IPS DF 6.9 (cell line): ENCODE measurements at places on chromosomes 5 and 9.

DNA sequence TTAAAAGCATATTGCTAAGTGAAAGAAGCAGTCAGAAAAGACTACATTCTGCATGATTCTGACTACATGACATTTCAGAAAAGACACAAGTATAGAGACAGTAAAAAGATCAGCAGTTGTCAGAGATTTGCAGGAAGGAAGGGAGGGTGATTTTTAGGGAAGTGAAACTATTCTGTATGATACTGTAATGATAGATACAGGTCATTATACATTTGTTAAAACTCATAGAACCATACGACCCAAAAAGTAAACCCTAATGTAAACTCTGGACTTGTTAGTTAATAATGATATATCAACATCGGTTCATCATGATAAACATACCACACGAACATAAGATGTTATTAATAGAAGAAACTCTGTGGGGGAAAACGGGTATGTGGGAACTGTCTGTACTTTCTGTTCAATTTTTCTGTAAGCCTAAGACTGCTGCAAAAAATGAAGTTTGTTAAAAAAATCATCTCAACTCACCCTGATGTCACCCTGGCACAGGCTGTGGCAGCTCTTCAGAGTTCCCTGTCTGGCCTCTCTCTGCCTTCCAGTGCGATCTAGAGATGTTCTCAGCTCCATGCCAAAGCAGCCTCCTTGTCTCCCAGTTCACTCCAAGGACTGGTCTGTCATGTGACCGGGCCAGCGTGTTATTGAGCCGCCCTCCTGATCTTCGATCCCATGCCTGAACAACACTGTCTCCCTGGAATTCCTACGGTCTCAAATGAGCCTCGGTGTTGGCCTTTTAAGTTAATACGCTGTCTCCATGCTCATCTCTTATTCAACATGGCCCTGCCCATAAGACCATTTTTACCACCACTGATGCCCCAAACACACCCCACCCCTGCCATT, 35.4 kb downstream of the PRLR start:
- DNase-seq, result no peak

DNA sequence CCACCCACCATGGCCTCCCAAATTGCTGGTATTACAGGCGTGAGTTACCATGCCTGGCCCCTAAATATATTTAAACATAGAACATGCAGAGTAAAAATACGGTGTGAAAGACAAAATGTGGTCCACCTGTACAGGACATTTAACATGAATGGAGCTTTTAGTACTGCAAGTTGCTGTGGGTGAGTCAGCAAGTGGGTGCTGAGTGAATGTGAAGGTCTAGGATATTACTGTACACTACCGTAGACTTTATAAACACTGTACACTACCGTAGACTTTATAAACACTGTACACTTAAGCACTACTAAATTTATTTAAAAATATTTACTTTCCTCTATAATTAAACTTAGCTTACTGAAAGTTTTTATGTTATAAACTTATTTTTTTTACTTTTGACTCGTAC, 317.8 kb downstream of the PRDM9 start:
- no peak for DNase-seq

GRCh38 chr9:130139251-130139650, 33.0 kb upstream of the NCS1 start:
- DNase-seq, result no peak

DNA sequence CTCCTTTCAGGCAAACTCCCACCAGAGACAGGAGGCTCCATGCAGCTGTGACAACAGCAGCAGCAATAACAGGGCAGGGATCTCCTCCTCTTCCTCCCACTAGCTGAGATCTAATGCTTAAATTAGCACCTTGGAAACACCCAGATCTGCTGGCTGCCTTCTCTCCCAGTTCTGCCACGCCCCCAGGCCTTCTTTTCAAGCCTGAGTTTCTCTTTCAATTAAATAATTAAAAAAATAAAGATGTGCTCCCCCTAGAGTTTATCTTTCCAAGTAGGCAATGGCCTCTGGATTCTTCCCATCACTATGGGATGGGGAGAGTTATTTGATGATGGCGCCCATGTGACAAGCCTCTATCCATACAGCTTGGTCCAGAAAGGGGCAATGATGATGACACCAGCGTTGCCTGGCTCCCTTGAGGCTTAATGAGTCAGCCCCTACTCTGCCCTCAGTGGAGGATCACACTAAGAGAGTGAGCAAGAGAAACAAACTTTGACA, 3.8 kb downstream of the FAM219A start:
- no peak for DNase-seq

DNA sequence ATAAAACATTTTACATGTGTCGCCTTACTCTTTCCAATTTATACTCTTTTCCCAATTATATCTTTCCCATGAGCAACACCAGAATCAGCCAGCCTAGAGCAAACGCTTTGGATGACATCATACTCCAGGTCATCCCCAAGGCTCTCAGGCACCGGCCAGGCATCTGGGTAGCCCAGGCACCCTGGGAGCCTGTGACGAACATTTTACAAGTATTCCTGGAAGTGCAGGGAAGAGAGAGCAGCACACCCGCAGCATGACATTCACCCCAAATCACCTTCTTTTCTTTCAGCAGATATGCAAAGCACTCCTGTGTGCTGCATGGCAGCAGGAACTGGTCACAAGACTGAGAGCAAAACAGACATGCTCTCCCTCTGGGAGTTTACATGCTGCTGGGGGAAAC, 75.7 kb upstream of the SMIM23 start:
- no peak for DNase-seq

GRCh38 chr5:142455856-142456255, 131.0 kb upstream of the SPRY4 start:
- DNase-seq, result no peak

GRCh38 chr5:160023908-160024630, 15.1 kb downstream of the TTC1 start:
- no peak for DNase-seq

DNA sequence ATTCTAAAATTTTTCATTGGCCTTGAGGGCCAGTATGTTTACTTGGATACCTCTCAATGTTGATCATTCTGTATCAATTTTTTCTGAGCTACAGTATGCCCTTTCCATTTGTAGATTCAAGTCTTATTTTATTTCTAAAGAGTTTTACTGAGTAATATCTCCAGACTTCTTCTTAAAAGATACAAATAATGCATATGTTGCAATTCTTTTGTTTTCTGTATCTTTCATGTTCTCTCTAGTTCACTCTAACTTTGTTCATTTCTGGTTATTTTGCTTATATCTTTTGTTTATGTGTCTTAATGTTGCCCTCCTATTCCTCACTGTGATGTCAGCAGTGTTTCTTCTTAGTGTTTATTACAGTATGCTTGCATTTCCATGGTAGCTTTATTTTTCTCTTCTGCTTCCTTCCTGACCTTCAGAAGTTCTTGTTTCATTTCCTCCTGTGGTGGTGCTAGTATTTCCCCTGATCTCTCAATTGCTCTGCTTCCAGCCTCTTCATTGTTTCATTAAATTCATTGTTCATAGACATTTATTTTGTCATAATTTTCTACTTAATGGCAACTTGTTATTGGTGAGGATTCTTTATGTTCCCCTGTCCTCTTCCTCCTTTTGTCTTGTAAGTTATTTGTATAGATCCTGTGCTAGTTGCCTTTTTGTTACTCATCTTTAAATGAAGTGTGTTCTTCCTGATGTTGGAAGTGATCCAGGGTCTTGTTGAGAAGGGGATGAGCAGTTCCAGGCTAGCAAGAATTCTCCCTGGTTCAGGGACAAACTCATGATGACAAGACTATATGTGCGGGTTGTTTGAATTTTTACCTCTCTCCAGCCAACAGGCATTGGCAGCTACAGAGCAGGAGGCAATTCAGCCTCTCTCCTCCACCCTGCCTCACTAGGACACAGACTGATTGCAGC, 160.8 kb downstream of the DEPDC1B start:
- no peak for DNase-seq

DNA sequence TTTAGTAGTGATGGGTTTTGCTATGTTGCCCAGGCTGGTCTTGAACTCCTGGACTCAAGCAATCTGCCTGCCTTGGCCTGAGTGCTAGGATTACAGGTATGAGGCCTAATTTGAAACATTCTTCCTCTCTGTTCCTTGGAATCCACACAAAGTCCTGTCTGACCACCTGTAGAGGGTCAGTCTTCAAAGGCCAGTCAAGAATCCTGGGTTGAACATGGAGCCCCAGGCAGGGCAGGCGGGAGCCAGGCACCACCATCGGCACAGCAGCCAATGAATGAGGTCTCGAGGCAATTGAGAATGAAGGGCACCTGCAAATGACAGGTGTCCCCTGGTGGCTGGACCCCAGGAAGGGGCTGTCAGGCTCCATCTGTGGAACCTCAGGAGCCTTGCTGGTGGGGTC, 17.4 kb upstream of the NCS1 start:
- no peak for DNase-seq

DNA sequence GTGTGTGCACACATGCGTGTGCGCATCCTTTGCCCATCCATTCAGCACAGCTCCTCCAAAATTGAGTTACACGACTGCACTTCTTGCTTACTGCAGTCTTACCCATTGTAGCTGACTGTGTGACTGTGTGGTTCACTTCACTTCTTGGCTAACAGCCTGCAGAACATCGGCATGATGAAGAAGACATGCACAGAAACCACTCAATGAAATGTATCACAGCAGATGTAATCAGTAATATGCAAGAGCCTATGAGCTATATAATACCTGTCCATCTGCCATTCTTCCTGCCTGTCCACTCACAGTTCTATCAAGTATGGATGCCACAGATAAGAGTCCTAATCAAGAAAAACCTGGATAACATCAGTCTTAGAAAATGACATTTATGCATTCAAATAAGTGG, 83.9 kb downstream of the TRPM3 start:
- DNase-seq, result no peak

DNA sequence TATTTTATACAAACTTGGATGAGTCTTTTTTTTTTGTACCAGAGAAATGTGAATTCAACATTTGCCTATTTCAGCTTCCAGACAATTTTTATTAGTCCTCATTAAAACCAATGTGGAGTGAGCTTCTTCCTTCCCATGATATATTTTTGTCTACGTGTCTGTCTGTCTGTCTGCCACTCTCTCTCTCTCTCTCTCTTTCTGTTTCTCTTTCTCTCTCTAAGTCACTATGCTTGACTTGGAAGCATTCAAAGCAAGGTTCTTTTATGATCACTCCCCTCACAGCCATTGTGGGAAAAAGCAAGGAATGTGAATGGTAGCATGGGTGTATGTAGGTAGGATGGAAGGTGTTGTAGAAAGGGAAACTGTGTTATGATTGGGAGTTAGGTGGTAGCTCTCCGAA, 80.2 kb downstream of the SNCAIP start:
- no peak for DNase-seq

GRCh38 chr5:129379406-129379805, 80.7 kb upstream of the ADAMTS19 start:
- DNase-seq, result no peak

GRCh38 chr5:16413166-16413860, 52.3 kb downstream of the ZNF622 start:
- DNase-seq, result no peak
